ENCODE measurements at places on chromosomes 1 and 21.

GRCh38 chr1:88877382-88877825 is 14.0 kb downstream of the GTF2B start:
- DNase-seq, result no peak

DNA sequence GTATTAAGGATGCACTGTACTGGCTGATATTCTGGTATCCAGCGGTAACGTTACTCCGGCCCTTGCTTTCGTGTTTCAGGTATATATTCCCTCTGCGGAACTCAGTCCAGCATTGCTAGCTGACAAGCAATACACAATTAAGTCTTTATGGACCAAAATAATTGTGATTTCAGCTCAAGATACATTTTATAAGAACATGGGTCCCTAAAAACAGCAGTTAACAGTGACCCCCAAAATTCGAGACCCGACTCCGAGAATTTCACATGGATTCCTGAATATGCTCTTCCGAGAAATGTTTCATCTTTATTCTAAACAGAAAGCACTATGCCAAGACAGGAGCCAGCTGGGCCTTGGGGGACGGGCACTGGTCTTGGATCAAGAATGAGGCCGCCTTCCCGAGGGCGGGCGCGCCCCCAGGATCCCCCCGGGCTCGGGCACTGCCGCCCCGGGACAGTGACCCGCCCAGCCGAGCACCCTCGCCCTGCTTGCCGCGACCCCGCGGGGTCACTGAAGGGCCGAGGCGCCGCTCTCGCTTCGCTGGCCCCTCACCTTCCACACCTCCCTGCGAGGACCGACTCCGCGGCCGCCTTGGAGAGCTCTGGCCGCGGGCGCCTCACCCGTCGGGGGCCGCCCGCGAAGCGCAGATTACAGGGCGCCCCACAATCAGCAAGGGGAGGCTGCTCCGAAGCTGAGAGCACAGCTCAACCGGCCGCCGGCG is 610 bp downstream of the SCYL3 start:
- peak; percentile 48 for DNase-seq

- DNase-seq, result no peak
Observed at GRCh38 chr1:213507472-213508223, 456.6 kb downstream of the RPS6KC1 start.

GRCh38 chr1:18583326-18583941 is 47.2 kb upstream of the PAX7 start:
- DNase-seq, result peak; percentile 51

DNA sequence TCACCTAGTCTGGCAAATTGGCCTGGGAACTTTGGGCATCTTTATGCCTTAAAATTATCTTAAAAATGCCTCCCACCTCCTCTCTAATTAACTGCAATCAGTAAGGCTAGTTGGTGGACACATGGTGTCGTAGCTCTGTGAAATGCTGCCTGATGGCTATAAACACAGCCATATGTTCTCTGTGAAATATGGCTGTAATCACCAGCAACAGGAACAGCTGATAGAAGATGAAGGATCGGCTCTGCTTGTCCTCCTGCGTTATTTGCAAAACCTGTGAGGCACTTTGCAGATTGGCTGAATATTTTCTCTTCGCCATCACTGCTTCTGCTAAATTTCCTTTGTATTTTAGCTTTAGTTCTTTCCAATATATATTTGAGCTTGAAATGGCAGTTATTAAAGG is 419.6 kb downstream of the RWDD3 start:
- no peak for DNase-seq

GRCh38 chr1:156126043-156126629 is 11.6 kb downstream of the LMNA start:
- peak; percentile 87 for DNase-seq

GRCh38 chr1:228990906-228991569 is 255.8 kb downstream of the RHOU start:
- no peak for DNase-seq

GRCh38 chr21:25870084-25870483 is 135.3 kb downstream of the GABPA start:
- no peak for DNase-seq

DNA sequence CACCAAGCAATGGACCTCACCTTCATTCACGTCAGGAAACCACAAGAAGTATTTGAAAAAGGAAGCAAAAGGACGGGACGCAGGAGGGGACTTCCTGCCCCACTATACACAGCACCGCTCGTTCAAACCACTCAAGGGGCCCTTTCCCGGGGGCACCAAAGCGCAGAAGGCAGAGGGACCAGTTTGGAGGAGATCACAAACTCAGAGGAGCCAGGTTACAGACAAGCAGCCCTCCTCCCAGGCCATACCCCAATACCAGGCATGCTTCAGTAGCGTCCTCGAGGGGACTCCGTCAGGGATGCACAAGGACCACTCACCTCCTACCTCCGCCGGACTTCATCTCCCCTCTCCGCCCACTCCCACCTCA is 685 bp downstream of the CRTC2 start:
- no peak for DNase-seq

DNA sequence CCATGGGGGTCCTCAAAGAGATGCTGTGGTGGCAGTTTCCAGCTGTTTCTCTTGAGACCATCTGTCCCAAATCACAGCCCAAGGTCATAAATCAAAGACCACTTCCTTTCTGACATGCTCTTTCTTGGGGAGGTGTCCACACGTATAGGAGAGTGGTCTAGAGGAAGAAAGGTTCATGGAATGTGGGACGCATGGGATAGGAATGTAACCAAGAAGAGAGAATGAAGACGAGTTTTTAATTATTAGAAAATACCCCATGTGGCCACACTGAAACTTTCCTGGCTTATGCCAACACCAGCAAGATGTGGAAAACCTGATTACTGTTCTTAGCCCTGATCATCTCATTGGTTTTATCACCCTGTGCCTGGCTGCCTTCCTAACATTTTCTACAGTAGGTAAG is 124.2 kb upstream of the IFFO2 start:
- no peak for DNase-seq

DNA sequence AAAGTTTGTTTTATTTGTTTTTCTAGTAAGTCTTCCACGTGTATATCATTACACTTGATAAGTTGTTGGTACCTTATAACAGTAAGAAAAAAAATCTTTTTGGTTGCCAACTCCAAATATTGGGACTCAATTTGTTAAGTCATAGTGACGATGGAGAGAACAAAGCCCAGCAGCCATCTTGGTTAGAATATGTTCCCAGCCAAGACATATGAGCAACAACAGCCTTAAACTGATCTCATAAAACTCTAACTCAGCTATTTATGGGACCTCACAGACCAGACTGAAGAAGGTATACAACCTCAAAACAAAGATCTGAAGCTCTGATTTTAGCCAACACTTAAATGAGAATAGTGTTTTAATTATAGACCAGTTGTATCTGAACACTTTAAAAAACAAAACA is 281.3 kb downstream of the VAV3 start:
- no peak for DNase-seq

DNA sequence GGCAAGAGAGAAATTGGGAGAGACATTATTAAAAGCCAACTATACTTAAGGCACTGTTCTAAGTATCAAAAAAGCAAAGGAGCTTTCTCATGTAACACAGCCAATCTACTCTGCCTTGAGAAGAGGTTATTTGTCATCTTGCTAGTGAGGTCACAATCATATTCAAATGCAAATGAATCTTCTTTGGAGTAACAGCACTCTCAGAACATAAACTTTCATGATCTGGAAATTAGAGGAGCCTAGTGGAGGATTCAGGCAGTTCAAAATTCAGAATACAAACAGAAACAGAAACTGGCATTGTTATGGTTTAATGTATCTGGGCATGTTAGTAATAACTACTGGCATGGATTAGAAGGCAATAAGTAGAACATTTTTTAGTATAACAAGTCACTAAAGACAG is 57.4 kb downstream of the ARID4B start:
- DNase-seq, result no peak

- no peak for DNase-seq
Observed at GRCh38 chr1:92446546-92446945, 40.2 kb downstream of the GFI1 start.

DNA sequence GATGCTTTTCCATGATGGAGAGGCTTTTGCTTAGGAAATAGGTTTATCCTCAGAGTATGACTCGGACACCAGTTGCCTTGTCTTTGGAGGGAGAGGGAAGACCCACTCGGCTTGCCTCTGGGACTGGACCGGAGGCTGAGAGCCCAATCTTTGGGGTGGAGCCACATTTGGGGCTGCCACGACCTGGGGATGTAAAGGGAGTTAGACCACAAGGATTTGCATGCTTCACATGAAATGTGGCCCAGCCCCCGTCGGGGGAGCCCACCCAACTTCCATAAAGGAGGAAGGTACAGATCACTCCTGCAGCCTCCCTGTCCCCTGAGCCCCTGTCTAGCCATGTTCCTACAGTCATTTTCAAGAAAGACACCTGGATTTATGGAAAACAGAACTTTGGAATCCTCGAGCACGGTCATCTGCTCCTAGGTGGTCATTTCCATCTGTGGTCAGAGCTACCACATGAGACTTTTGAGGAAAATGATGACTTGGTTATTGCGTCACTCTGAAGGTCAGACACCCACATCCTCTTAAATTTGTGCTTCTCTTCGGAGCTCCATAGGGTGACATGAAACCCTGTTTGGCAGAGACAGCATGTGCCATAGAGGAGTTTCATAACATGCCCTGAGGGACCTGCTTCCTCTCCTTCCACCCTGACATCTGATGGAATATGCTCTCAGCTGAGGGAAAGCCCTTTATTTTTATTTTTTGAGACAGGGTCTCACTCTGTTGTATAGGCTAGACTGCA is 99.4 kb upstream of the SLC45A1 start:
- no peak for DNase-seq

DNA sequence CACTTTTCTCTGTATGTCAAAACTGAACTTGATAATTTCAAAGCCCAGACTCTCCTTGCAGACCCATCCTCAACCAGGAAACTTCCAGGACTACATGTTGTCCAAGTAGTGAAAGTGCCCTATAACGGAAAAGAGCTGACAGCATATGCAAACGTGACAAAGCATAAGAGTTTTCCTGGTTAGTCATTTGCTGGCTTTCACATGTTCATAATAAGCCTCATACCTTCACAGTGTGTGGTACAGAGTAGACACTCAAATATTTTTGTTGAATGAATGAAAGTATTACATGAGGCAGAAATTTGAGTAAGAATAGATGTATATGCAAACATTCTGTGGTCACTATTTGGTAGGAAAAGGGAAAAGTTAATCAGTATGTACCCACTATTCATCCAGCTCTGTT is 473.3 kb downstream of the MRPL39 start:
- no peak for DNase-seq

DNA sequence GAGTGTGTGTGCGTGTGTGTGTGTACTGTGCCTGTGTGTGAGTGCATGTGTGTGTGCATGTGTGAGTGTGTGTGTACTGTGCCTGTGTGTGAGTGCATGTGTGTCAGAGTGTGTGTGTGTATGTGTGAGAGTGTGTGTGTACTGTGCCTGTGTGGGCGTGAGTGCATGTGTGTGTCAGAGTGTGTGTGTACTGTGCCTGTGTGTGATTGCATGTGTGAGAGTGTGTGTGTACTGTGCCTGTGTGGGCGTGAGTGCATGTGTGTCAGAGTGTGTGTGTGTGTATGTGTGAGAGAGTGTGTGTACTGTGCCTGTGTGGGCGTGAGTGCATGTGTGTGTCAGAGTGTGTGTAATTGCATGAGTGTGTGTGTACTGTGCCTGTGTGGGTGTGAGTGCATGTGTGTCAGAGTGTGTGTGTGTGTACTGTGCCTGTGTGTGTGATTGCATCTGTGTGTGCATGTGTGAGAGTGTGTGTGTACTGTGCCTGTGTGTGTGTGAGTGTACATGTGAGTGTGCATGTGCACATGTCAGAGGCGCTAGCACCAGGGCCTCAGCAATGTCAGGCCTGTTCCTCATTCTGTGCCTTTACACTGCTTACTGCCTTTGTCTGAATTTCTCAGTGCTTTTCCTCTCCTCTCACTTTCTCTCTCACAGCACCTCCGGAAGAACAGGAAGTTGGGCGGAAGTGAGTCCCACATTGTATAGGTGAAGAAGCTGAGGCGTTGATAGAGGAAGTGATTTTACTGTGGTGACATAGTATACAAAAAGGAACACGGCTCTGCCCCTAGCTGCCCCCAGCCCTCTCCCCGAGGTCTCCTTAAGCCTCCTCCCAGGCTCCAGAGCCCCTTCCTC is 4.9 kb downstream of the SLC5A9 start:
- DNase-seq, result no peak

DNA sequence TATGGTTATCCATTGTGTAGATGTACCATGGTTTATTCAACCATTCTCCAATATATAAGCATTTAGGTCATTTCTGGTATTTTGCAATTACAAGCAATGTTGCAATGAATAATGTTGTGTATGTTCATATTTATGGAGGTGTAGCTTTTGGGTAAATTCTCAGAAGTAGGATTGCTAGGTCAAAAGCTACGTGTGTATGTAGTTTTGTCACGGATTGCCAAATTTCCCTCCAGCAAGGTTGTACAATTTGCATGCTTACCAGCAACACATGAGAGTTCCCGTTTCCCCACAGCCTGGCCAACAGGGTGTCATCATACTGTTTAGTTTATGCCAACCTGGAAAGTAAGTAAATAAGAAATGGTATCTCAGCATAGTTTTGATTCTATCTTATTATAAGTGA is 36.3 kb downstream of the IGSF5 start:
- DNase-seq, result no peak

DNA sequence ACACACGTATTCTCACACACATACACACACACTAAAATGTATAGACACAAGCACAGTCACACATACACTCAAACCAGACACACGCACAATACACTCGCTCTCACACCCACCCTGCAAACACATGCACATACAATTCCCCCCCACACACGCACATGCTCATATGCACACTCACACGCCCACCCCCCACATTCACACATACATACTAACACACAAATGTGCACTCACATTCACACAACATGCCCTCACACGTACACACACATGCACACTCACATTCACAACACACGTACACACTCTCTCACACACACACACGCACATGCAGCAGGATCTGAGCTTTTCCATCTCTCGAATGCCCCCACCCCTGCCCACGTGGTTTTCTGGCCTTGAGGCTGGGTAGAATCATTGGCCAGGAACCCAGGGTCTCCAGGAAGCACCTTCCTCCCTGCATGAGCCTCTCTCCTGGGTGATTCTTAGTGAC is 589.7 kb downstream of the PTPRU start:
- DNase-seq, result no peak

DNA sequence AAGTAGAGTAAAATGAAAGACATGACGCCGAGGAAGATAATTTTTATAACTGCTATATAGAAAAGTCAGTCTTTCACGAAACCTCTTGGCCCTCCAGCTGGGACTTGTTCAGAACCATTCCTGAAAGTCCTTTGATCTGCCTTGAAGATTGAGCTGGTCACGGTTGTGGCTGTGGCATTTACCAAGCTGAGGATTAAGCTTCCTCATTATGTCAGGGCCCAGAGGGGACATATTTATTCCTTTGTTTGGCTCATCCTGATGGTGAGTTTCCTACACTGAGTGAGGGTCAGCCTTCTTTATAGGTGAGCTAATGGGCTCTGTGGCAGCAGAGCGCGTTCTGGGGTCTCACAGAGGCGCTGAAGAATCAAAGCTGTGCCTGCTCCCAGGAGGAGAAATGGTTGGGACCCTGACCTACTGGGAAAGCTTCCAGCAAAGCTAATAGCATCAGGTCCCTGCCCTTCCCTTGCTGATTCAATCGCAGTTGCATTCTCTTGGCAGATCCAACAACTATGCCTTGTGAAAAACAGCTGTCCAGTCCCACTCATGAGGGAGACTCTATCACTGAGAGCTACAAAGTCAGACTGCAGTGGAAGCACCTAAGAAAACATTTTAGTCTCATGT is 43.2 kb upstream of the PBX1 start:
- DNase-seq, result peak; percentile 11

Data from hindlimb muscle (tissue), 1 donor.